ENCODE measurements at places on chromosomes 13 and 19.

DNA sequence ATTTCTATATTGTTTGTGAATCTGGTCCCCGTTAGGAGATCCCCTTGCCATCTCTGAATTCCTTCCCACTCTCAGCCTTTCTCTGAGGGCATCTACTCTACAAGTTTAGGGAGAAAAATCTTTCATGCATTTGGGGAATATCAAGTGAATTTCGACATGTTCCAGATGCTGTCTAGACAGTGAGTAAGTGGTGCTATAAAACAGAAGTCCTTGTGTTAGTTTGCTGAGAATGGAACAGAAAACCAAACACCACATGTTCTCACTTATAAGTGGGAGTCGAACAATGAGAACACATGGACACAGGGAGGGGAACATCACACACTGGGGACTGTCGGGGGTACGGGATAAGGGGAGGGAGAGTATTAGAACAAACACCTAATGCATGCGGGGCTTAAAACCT lies 5.1 kb downstream of the OR7A10 start:
- no peak for DNase-seq

DNA sequence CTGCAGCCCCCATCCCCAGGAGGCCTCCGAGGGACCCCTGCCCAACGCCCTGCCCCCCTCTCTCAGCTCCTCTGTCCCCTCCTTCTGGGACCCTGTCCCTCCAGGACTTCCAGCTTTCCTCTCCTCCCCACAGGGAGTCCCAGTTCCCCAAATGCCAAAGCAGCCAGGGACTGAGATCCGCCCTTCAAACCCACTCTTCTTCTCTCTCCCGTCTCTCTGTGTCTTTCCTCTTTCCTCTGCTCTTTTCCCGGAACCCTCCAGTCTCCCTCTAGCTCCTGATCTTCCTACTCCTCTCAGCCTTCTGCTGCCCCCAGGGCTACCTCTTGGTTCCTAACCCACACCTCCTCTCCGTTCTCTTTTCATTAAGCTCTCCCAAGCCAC lies 377 bp downstream of the CA11 start:
- DNase-seq = no peak

- DNase-seq = peak; percentile 37
These were observed 753.9 kb downstream of the OLFM4 start for GRCh38 chr13:53782488-53782961.

GRCh38 chr13:89486709-89487108 lies 1815.5 kb downstream of the SLITRK5 start:
- no peak for DNase-seq

- DNase-seq = no peak
These were observed 41.6 kb upstream of the ZNF14 start for GRCh38 chr19:19774354-19775033.

Measured in NK-92 treated with Interleukin-12 subunit alpha and Interleukin-12 subunit beta, amount 100 ng/mL, for 24 hours (cell line).